CD4-positive, alpha-beta T cell (primary cell): ENCODE measurements at places on chromosomes 11 and 22.

DNA sequence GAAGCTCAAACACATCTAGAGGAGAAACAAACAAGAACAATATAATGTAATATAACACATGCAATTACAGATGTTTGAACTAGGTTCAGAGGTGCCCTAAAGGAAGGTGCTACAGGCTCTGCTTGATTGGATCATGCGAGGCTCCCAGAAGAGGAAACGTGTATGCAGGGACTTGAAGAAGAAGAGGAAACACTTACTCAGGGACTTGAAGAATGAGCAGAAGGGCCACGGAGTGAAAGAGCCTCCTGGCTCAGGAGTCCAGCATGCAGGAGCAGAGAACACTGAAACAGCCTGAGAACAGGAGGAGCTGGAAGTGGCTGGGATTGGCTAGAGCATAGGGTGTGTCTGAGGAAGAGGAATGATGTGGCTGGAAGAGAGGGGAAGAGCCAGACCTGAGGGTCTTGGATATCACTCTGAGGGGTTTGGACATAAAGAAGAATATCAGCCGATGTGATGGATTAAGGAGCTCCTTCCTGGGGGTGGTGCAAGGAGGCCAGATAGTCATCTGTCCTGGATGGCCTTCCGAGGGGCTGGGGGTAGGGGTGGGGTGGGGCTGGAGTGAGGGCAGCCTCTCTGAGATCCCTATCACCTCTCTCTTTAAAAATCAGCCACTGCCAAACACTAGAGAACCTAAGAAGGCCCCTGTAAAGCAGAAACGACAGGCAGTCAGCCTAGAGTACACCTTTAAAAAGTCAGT is 16.8 kb downstream of the FZD4 start:
- DNase-seq, result no peak

DNA sequence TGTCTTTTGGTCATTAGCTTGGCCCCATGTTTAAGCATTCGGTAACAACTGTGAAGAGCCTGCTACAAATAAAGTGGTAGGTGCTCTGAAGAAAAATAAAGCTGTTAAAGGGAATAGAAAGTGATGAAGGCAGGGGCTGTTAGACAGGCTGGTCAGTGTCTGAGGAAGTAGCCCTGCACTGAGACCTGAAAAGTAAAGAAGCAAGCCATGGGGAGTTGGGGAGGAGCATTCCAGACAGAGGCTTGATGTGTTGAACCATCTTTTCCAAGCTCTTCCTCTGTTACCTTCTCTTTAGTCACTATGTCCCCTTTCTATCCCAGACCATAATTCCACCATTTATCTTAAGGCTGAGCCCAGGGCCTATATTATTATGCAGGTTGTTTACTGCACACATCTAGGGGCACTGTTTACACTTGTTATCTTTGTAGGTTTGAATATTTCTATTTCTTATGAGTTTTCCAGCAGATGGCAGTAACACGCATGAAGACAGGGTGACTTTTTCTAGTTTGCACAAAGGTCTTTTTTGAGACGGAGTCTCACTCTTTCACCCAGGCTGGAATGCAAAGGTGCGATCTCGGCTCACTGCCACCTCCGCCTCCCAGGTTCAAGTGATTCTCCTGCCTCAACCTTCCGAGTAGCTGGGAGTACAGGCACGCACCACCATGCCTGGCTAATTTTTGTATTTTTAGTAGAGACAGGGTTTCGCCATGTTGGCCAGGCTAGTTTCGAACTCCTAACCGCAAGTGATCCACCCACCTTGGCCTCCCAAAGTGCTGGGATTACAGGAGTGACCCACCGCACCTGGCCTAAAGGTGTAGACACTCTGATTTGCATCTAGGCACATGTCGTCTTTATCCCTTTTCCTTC is 23.0 kb downstream of the ZFTA start:
- no peak for DNase-seq

GRCh38 chr11:123509737-123510578 is 79.9 kb downstream of the GRAMD1B start:
- DNase-seq, result no peak

GRCh38 chr22:49951000-49951677 is 9.4 kb upstream of the PIM3 start:
- DNase-seq, result no peak

- DNase-seq, result no peak
Observed at GRCh38 chr11:71548120-71548519, at the start of gene KRTAP5-9. TSS of gene KRTAP5-9 (plus strand) at chr11:71548420. CDS start at chr11:71548658, 238 bp downstream.

DNA sequence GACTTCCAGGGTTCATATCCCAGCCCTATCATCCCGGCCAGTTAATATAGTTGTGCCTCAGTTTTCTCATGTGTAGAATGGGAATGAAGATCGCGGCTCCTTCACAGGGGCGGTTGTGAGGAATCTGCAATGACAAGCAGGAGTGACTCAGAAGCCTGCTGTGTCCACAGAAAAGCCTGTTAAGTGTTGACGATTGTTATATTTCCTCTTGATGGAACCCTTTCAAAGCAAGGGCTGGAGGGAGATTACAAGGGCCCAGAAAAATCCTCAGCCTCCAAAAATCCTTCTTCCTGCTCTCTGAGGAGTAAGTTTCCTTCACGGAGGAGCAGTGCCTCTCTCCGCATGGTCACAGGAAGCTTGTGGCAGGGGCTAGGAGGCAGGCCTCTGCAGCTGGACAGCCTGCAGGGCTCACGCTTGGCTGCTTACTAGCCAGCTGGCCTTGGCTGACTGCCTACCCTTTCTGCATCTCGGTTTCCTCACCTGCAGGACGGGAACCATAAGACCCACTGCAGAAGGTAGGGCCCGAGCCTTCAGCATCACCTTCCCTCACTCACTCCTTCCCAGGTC is 63.4 kb downstream of the CACNG2 start:
- no peak for DNase-seq

GRCh38 chr11:73308003-73308960 is at the start of gene ARHGEF17:
TSS of gene ARHGEF17 (plus strand) at chr11:73308276. CDS start at chr11:73308639, 363 bp downstream.
- no peak for DNase-seq

GRCh38 chr11:85028329-85029101 is 598.6 kb downstream of the DLG2 start:
- DNase-seq, result no peak

DNA sequence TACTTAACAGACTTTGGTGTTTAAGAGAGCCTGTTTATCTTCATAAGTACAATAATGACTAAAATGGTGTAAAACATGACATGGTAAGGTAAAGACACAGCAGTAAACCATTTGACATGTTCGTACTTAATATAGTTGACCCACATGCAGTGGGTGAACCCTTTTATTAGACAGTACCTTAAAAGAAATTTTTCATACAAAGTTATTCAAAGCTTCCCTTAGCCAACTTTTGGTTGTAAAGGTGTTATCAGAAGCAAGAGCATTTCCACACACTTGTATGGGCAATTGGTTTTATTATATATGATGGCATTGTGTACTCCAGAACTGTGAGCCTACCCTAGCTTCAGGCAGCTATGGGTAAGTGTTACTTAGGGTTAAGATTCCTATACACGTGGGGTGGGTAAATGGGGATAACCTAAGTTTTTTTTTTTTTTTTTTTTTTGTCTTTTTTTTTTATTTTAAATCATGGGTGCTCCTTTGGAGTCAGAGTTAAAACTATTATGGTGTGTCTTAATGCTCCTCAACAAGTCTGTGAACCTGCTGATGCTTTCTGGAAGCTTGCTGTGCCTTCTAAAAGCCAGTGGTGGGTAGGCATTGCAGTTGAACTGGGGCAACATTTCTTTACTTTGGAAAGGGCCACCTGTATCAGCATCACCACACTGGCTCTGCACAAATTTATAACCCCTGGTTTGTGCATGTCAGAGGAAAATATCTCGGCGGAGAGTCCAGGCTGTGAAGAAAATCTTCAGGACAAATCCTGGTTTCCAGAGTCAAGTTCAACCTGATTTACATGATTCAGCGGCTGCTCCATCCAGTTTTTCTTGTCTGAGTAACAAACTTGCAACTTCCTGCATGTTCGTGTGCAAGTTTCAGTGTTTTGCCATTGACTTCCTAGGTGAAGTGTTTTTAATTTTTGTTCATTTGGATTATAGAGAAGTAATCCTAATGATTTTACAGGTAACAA is 3.3 kb downstream of the PCF11 start:
- peak; percentile 26 for DNase-seq

GRCh38 chr11:14393889-14394288 is 34.9 kb upstream of the RRAS2 start:
- no peak for DNase-seq

DNA sequence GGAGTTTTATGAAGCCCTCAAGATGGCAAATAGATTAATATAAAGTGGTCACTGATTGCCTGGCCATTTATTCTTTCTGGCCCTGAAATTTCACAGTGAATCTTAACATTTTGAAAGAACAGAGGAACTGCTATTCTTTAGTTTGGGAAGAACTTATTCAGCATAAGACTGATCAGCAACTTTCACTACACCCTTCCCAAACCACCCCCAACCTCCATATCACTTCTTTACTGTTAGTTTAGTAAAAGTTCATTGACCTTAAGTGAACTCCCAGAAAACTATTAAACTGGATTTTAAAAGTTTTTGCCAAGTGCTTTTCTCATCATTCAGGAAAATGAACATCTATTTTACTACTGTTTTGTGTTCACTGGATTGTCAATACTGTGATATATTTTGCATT is 77.4 kb downstream of the NARS2 start:
- no peak for DNase-seq

GRCh38 chr11:46677169-46677568 is 23.2 kb downstream of the ARHGAP1 start:
- DNase-seq, result no peak

- no peak for DNase-seq
Observed at GRCh38 chr11:113198972-113199661, 115.3 kb upstream of the TTC12 start.

GRCh38 chr11:131108760-131109159 is 192.5 kb upstream of the SNX19 start:
- DNase-seq, result no peak

DNA sequence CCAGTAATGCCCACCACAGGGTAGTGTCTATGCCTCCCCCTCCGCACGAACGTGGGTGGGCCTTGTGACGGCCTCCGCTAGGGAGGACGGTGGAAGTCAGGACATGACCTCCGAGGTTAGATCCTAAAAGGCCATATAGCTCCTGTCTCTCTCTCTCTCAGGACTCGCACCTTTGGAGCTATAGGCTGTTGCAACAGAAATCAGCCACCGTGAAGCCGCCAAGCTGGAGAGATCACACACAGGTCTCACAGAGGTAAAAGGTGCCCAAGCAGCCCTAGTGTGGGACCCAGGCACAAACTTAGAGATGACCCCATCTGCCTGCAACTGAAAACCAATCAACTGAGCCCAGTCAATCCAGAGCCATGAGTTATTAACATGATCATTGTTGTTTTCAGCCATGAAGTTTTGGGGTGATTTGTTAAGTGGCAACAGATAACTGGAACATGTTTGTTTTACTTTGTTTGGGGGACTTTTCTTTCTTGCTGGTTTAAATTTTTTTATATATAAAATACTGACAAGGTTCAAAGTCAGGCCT is 7.4 kb upstream of the NAP1L4 start:
- no peak for DNase-seq

DNA sequence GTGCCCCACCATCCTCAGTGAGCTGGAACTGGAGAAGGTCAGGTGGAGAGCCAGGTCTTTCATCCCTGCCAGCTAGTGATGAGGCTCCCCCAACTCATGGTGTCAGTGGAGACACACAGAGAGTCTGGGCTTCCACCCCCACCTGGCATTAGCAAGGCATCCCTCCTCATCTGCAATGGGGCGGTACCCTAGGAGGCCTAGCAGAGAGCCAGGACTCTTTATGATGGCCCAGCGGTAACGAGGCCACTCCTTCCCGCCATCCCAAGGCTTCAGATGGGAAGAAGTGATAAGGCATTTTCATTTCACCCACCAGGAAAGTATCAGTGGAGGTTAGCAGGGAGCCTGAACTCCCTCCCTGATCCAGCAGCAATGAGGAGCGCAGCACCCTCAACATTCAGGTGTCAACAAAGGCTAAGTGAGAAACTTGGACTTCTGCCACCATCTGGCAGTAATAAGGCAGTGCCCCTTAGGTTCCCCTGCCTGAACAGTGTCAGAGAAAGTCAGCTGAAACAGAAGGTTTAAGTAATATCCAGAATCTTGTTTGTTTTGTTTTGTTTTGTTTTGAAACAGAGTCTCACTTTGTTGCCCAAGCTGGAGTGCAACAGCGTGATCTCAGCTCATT is 40.5 kb upstream of the FBLN1 start:
- DNase-seq, result no peak

GRCh38 chr11:2092956-2093412 is 46.2 kb downstream of the IGF2 start:
- peak; percentile 68 for DNase-seq

DNA sequence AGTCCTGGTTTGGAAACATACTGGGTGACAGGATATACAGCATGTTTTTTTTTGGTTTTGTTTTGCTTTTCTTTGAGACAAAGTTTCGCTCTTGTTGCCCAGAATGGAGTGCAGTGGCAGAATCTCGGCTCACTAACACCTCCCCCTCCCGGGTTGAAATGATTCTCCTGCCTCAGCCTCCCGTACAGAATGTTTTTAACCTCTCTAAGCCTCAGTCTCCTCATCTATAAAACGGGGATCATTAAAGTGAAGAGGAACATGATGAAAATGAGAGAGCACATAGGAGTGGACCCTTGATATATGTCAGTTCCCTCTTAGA is 28.1 kb upstream of the SCARF2 start:
- no peak for DNase-seq

GRCh38 chr11:12777208-12777874 is 103.1 kb downstream of the TEAD1 start:
- no peak for DNase-seq

DNA sequence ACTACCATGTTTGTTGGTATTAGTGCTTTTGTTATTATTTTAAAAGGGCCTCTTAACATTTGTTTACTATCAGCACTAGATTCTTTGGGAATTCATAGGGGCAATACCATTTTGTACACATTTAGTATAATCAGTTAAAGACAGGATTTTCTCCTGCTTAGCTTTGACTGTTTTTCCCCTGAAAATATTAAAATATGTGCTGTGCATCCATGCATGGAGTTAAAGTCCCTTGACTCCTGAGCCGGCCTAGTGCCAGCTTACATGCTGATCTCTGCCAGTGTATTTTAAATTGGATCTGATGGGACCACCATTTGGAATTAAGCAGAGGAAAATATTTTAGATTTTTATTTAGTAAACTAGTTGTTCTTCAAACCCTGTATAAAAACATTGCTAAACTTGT is 161.4 kb downstream of the METTL15 start:
- DNase-seq, result no peak

DNA sequence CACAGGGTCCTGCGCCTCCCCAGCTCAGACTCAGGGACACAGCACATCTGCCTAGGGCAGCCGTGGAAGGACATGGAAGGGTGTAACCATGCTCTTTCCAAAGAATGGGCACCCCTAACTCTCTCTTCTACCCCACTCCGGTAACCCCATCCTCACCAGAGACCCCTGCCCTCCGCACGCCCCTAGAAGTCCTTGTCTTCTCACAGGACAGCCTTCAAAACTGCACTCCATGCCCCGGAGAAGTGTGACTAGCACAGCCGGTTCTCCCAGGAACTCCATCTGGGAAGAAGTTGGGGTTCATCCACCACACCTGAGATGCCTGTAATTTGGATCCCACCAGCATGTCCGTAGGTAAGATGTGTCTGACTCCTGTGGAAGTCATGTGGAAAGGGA is 25.0 kb downstream of the P2RY2 start:
- no peak for DNase-seq
